NCI-H1105 treated with DMSO at 0.1 percent for 48 hours (cell line): ENCODE measurements at places on chromosomes 5 and 9.

DNA sequence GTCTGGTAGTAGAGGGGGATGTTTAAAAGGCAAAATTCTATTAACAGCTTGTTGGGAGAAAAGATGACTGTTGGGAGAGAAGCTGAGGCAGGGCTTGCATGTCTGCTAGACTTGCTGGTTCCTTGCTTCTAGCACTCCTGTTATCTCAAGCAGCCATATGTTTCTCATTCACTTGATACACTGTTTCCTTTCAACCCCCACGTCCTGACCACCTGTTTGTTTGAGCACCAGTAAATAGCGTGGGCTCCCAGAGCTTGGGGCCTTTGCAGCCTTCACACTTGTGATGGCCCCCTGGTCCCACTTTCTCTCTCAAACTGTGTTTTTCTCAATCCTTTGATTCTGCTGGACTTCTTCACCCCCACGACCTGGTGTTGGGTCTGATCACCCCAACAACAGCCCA is 111.7 kb upstream of the TMEM161B start:
- no peak for DNase-seq

DNA sequence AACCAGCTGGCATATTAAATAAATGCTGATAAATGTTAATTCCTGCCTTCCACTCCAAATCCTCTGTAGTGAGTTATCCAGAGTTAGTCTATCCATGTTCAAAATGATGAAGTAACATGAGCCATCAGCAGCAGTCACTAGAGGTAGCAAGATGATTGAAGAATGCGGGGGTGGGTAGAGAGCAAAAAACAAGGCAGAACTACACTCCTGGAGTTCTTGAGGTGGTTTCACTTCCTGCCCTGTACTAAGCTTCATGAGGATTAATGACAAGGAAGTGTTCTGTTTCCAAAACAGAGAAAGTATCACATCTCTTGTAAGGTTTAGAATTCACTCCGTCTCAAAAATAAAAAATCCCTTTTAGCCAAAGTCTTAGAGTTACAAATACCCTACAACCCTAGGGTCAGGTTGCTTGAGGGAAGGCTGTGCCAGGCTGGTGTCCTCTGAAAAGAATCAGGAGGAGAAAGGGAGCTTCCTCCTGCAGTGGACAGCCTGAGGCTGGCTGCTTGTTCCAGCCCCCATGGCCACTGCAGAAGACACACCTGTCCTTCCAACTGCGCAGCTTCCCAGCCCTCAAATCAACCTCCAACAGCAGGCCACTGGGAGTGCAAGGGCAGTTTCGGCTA is 180.2 kb downstream of the DENND1A start:
- no peak for DNase-seq

DNA sequence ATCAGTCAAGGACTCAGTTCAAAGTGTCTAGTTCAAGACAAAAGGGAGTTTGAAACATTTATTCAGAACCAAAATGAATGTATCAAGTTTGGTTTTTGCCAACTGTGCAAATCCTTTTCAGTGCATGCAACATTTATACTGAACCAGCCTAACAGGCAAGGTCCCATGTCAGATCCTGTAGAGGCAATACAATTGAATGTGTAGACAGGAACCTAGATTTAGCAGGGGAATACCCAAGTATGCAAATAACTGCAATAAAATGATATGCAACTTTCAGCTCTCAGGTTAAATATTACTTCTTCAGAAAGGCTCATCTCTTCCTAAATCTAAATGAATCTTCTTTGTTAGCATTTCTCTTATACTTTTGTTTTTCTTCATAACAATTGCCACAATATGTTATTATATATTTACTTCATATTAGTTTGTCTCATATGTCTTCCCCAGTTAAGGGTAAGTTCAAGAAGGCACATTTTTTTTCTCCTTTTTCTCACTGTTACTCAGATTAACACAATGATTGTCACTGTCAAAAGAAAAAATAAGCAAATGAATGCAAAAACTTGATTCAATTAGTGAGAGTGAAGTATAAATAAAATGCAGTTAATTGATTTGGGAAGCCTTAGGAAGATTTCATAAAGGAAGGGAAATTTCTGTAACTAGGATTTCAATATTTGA is 163.9 kb upstream of the RASA1 start:
- no peak for DNase-seq

DNA sequence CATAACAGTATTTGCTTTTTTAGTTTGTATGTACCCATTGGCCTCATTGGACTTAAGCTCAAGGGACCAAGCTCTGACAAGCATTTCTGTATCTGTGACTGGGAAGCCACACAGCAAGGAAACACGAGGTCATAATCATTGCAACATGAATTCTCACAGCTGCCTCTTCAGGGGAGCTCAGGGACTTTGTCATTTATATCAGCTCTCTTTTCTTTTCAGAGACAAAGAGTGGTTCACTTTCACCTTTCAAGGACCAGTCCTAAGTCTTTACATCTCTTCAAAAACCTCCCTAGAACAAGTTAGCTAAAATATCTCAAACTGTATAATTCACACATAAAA is 58.6 kb downstream of the ADAMTS12 start:
- DNase-seq, result no peak

DNA sequence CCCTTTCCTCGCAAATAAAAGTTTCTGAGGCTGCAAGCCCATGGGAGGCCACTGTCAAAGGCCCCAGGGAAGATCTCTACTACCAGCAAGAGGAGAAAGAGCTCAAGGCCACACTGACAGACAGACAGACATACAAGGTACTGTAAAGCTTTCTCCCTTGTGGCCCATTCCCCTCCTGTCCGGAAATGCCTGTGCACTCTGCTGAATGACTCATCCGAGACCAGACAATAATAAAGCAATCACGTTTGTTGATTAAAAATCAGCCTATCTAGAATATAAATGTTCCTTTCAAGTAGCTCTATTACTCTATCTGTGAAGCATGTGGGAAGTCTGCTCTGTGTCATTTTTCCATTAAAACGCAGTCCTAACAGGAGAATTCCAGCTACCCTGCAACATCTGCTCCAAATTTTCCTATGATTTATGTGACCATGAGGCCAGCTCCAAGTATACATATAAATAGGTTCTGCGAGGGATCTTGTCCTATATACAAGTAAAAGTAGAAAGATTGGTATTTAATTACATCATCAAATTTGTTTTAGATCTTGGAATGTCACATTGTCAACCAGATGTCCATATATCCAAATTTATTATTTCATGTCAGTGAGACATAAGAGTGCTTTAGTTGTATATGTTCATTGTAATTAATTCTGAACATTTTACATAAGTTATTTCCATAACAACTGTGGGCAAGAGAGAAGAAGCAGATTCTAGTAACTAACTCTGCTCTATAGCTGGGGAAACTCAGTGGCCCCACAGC is 34.7 kb upstream of the TGFBI start:
- DNase-seq, result no peak

DNA sequence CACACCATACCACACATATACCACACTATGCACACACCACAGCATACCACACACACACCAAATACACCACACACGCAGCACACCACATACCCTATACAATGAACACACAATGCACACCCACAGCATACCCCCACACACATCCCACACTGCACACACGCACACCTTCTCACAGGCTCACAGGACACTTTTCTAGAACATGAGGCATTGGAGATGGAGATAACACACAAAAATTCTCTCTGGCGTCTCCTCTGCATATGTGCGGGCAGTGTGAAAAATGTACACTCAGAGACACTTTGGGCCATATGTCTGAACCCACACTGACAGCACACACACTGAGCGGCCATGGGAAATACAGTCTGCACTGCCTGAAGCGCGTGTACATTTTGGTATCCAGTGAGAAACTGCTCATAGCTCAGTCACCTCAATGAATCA is 278.1 kb downstream of the GADD45G start:
- DNase-seq, result no peak

- no peak for DNase-seq
Measured at GRCh38 chr5:139783436-139783965, 12.1 kb upstream of the PSD2 start.

DNA sequence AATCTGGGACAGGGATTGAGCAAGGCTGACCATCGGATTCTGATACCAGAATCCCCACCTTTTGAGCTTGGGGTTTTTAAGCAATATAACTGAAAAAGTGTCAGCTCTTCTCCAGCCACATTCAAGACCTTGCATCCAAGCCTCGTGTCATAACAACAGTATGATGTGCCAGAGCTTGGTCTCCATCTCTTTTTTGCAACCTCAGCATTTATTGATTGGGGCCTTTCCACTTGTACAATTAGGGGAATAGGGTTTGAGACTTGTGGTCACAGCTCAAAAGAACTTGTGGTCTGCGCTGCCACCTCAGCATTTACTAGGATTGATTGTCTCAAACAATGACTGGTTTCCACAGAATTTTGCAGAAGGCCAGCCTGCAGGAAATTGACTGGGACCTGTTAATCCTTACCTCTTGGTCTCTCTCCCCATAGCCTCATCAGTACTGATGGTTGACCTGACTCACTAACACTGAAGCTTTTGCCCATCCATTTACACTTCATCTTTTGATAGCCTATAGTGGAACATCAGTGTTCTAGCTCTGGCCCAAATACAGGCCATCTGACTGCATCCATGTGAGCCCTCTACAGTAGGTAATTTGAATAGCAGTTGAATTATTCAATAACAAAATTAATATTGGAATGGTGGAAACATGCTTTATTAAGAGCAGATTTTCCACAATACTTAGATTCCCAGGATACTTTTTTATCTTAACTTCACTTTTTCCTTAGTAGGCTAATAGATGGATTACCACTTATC is 381.6 kb upstream of the PRR16 start:
- DNase-seq, result no peak

GRCh38 chr9:109639674-109640579 is 140.1 kb upstream of the PALM2AKAP2 start:
- peak; percentile 87 for DNase-seq

GRCh38 chr5:58262226-58262625 is 197.7 kb downstream of the PLK2 start:
- DNase-seq, result no peak

DNA sequence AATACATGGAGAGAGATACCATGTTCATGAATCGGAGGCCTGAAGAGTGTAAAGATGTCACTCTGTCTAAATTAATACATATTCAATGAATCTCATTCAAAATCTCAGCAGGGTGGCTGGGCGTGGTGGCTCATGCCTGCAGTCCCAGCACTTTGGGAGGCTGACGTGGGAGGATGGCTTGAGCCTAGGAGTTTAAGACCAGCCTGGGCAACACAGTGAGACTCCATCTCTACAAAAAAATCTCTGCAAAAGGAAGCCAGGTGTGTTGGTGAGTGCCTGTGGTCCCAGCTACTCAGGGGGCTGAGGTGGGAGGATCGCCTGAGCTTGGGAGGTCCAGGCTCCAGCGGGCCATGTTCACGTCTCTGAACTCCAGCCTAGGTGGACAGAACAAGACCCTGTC is 49.7 kb downstream of the COL23A1 start:
- no peak for DNase-seq

- no peak for DNase-seq
Measured at GRCh38 chr5:170757182-170757601, 26.3 kb upstream of the GABRP start.

- DNase-seq, result no peak
Measured at GRCh38 chr9:130745829-130746228, 52.2 kb downstream of the EXOSC2 start.

GRCh38 chr9:31715250-31715649 is 669.2 kb upstream of the ACO1 start:
- DNase-seq, result no peak

DNA sequence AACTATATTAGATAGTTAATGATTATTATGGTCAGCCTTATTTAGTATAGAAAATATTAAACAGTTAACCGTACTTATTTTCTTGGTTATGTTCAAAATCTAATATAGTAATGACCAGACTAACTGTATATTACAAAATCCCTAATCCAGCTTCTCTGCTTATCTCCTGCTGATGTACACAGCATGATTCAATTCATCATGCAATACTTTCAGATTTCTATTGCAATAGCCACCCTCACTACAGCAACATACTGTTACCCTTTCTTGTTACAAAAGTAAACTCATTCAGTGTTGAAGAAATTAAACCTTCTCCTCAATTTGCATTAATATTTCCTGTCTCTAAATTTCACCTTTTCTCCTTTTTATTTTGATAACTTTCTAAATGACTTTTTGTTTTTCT is 1375.0 kb upstream of the NUDT12 start:
- DNase-seq, result no peak

DNA sequence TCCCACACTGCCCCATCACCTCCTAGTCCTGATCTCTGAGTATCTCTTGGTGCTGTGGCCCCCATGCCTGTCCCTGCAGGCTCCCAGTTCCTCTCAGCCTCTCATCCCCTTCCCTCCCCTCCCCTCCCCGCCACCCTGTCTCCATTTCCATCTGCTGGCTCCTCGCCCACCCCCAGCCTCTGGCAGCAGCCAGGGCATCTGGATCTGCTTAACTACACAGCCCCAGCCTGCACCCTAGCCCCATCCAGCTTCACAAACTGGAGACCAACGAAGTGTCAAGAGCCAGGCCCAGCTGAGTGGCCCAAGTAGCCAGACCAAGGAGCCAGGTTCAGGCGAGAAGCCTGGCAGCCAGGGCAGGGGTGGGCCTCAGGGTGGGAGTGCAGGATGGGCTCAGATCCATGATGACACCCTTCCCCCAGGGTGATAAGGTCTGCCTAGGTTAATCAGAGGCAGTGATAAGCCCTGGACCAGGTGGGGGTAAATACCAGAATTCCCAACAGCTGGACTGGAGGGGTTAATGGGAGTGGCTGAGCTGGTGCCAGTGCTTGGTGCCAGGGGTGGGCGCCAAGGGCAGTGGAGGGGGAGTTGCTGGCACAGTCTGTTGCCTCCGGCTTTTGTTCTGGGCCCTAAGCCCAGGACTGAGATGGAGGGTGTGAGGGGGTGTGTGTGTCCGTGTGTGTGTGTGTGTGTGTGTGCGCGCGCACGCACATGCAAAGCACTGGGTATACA is 2.5 kb downstream of the IL11RA start:
- DNase-seq, result peak; percentile 76

DNA sequence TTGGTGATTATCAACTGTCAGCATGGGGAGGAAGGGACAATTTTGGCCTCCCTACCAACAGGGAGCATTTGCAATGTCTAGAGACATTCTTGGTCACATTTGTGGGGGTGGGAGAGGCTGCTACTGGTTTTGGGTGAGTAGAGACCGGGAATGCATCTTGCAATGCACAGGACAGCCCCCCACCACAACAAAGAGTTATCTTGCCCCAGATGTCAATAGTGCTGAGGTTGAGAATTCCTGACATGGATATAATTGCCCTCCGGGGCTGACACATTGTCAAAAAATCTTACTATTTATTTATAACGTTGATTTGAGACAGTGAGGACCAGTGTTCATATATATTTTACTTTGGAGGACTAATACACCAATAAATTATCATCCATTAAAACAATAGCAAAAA is 316.1 kb downstream of the PSAT1 start:
- no peak for DNase-seq

DNA sequence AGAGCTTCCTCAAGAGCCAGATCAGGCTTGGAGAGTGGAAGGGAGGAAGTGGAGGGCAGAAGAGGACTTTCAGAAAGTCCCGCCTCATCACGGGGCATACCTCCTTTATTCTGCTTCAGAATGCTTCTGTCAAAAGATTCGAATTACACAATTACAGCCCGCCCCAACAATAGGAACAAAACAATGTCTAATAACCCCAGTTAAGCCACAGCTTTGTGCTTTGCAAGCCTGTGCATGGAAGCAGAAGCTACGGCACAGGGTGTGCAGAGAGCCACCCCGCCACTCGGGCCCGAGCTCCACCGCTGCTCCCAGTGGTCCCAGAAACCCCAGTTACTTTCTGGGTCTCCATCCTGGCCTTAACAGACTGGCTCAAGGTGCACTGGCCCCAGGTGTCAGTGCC is 23.5 kb downstream of the HNRNPH1 start:
- no peak for DNase-seq
